Activated CD4-positive, alpha-beta T cell treated with anti-CD3 and anti-CD28 coated beads for 1 hour (primary cell): ENCODE measurements at places on chromosomes 2 and 18.

DNA sequence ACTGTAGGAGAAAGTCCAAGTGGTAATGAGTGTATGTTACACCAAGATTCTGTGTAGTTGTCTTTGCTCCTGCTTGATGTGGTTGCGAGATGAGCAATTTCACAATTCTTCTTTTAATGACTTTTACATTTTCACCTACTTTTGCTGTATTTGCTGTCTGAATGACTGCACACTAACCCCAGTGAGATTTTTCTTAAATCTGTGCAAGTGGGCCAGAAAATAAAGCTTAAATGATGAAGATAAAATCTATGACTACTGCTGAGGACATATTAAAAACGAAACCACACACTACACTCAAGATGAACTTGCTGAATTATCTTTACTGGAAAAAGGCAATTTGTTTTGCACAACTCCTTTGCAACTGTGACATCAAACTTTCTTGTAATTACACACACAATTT, 4.1 kb downstream of the LDAH start:
- DNase-seq, result no peak

DNA sequence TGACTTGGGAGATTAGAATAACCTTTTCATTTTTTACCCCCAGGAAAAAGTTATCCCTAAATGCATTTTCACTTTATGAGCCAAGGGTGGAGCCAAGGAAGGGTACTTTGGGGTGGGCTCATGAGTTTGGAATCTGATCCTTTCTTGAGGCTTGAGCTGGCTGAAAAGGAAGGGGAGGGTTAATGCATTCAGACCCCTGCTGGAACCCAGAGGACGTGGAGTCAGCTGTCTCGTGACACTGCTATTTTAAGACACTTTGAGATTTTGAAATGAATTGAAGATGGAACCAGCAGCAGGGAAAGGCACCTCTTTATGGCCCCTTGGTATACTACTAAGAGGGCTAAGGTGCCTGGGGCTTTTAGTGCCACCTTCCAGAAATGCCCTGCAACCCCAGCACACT, 90.4 kb downstream of the MARCHF4 start:
- no peak for DNase-seq

DNA sequence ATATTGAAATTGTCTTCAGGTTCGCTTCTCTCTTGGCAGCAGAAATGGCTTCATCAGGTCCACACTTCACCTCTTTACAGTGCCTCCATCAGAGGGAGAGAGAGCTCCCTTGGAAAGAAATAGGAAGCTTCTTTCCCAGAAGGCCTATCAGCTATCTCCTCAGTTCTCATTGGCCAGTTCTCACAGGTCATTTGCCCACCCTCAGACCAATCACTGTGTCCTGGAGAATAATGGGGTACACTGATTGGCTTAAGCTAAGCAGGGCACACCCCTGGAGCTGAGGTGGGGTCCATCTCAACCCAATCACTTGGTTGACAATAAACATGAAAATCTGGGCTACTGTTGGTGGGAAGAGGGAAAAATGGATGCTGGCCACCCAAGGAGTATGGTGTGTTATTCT, 5.2 kb downstream of the GNLY start:
- DNase-seq, result no peak

GRCh38 chr2:207284556-207285472, 119.1 kb upstream of the KLF7 start:
- no peak for DNase-seq

GRCh38 chr2:186913870-186914269, 64.9 kb upstream of the ZSWIM2 start:
- DNase-seq, result no peak

- no peak for DNase-seq
These were observed 36.7 kb downstream of the HDAC4 start for GRCh38 chr2:239363946-239364637.

- DNase-seq, result no peak
These were observed 115.0 kb upstream of the RBMS1 start for GRCh38 chr2:160608599-160608998.

DNA sequence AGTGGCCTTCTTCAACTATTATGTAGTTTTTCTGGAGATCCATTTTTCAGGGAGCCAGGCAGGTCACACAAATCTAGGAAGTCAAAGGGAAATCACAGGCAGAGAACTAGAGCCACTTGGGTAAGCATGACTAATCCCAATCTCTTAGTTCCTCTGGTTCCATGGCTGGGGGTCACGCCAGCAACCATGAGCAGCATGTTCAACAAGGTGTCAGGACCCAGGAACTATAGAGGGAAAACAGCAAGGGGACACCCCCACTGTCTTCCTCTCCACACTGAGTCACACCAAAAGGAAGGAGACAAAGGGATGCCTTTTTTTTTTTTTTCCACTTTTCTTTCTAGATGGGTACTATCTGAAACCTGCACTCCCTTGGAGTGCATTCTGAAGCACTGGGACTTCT, 250.9 kb downstream of the OTX1 start:
- no peak for DNase-seq

DNA sequence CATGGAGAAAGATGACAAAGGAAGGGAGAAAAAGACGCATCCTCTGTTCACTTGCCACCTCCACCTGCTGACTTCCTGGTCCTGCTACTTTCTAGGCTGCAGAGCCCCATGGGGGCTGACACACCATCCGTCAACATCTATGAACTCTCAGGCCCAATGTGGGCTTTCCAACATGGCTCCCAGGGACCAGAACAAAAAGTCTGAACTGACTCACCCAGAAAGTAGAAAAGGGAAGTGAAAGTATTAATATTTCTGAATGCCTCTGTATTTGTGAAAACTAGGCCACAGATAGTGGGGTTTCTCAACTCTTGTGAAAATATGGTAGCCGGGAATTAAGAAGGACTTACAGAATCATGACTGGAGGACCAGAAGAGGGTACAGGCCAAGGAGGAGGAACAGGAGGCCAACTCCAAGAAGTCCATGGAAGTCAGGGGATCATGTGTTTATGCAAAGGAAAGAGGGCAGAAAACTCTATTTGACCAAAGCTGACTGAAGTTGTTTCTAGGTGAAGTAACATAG, 123.1 kb upstream of the CAB39 start:
- DNase-seq, result no peak

GRCh38 chr2:120398051-120398995, 52.4 kb downstream of the INHBB start:
- DNase-seq, result no peak

DNA sequence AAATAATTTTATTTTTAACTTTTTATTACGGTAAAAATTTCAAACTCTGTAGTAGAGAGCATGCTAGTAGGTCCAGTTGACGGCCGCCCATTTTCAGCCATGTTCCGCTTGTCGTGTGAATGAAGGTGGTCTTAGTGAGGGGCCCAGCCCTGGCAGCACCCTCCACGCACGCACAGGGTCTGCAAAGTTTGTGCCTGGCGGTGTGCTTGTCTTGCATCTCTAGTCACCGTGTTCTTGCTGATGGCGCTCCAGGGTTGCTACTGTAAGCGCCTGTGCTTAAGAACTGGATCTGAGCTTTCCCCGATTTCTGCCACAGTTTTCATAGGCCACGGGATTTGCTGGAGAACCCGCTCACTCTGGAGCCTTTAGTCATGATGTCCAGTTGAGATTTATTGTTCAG, 28.9 kb downstream of the LDLRAD4 start:
- DNase-seq, result no peak

DNA sequence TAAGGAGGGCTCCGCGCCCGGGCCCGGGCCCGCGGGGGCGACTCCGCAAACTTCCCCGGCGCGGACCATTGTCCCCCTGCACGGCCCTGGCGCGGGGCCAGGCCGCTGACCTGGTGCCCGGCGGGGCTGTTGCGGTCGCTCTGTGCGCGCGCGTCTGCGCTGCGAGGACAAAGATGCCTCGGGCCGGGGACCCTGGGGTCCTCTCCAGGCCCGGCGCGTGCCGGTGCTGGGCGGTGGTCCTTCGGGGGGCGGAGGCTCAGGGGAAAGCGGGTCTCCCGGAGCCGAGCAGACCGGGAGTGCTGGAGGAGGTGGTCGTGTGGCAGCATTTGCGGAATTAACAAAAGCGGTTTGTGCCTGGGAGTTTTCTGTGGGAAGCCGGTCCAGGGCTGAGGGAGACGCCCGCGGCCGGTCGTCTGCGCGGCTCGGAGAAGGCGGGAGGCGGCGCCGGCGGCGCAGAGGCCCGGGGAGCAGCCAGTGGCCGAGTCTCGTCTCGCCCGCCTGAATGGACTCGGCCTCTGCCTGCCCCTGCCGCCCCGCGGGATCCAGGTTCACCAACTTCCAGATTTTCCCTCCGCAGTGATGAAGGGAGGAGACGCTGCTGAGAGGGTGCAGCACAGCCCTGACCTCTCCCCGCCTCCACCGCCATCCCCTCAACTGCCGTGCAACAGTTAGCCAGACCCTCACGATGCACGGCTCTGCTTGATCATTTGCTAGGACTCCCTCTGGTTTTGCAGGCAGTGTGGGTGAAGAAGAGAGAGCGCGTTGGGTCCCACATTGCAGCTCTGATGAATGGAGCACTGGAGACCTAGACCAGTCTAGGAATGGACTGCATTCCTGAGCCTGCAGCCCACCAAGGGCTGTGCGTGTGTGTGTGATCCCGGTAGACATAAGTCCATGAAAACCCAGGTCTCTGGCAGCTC, 705 bp downstream of the EFR3B start:
- DNase-seq, result no peak

DNA sequence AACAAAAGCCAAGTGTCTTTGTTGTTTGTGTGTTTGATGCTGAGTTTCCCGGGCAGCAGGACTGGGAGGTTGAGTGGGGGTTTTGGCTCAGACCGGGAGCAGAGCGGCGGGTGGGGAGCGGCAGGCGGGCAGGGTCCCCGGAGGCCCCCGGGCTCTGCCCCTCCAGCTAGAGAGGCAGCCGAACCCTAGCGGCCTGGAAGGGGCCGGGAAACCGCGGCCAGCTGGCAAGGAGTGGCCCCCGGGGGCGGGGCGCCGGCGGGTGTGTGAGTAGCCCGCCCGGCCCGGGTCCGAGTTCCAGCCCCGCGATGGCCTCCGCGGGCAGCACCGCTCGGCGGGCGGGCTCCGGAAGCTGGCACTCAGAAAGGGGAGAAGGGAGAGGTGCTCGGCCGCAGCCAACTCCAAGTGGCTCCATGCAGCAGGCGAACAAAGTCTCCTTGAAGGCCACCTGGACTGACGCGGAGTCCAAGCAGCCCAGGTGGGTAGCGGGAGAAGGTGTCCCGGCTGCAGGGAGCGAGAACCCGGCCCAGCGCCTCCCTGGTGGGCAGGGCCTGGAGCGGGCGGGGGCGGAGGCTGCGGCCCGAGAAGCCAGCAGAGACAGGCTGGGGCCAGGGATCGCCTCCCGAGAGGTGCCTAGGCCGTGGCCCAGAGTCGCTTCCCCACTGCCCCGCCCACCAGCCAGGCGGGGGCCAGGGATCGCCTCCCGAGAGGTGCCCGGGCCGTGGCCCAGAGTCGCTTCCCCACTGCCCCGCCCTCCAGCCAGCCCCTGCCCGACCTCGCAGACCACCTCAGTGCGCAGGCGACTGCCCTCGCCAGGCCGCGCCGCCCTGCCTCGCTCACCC, at the start of gene ANKRD53:
TSS of gene ANKRD53 (plus strand) at position 290 of the 839 bp plus-strand sequence. CDS start at position 306, 16 bp downstream.
- DNase-seq, result no peak

- no peak for DNase-seq
These were observed 227.7 kb downstream of the GPD2 start for GRCh38 chr2:156663757-156664409.

DNA sequence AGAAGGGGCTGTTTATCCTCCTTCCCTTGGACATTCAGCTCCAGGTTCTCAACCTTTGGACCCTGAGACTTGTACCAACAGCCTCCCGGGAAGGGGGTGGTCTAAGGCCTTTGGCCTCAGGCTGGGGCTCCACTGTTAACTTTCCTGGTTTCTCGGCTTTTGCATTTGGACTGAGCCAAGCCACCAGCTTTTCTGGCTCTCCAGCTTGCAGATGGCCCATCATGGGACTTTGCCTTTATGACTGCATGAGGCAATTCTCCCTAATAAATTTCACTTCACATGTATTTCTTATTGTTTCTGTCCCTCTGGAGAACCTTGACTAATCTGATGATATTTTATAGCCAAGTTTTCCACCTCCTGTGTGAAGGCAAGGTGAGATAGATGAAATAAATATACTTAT, 180.8 kb downstream of the PPP1R1C start:
- DNase-seq, result no peak

DNA sequence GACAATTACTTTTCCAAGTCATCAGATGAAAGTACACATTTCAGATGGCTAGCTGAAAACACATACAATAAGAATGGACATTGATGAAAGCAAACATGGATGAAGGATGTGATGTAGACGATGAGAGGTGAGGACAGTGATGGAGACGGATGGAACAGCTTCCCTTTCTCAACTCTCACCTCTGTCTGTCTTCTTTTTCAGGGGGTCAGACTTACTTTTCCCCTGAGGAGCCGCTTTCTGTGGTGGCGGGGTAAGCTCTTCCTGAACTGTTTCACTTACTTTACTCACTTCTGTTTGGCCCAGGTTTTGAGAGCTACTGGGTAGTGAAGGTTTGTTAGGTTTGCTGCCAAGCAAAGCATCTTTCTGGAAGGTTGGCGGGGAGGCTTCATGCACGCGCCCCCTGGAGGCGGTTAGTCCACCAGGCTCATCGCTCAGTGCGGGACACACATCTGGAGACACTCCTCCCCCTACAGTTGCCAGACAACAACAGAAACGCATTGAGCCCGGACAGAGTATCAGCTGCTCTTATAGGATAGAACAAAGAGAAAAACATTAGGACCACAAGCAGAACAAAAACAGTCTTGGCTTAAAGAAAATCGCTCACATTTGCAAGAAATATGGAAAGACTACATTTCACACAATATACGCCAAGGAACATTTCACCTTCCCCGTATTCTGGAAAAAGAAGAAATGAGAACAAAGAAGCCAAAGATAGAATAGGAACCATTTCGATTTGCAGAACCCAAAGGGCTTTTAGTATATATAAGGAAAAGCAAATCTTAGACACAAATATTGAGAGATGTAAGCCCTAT, 90.5 kb downstream of the MYOM1 start:
- DNase-seq, result peak; percentile 68

DNA sequence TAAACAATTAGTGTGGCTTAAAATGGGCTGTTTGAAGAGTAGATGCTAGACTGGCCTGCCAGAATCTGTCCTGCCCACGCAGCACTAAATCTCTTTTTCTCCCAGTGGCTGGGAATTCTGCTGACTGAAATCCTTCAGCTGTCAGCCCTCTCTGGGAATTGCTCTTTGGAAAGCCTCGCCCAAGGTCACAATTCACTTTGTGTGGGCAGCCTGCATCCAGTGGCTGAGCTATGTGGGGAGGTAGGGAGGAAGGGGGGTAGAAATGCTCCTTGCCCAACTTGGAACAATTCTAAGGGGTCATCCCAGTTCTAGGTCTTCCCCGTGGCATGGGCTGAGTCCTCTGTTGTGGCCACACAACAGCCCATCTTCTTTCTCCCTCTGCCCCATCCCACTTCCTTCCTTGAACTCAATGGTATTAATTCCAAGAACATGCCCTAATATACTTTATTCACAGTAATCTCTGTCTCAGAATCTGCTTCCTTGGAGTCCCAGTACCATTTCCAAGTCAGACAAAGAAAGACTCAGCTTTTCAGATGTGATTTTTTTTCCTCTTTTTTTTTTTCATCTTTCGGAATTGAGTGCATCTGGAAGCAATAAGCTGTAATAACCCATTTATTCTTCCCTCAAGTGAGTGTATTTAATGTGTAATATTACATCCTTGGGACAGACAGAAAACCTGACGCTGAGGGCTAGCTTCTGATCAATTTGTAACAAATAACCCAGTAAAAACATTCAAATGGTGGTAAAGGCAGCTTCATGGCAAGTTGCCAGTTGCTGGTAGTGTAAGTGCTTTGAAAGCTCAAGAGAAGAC, 189.4 kb downstream of the GPD2 start:
- no peak for DNase-seq

GRCh38 chr18:51066273-51066672, 36.3 kb downstream of the SMAD4 start:
- no peak for DNase-seq
